Effector CD4-positive, alpha-beta T cell (primary cell): ENCODE measurements at places on chromosomes 7 and 10.

GRCh38 chr10:12922117-12922900 lies 79.2 kb downstream of the CCDC3 start:
- DNase-seq, result no peak

DNA sequence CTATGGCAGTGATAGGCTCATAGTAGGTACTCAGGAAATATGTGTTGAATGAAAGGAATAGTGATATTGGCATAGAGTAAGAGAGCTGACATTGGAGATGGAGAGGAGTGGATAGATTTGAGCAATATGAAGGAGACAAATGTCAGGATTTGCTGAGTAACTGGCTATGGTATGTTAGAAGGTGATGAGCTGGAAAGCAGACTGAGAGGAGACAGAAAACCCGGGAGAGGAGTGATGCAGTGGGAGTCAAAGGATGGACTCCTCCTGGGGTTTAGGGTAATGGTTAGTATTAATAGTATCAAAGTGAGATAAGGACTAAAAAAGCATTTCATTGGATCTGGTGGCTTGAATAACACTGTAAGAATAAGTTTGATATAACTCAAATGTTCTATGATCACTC lies 64.8 kb downstream of the CD36 start:
- no peak for DNase-seq

- no peak for DNase-seq
Measured at GRCh38 chr10:51159841-51160240, 85.6 kb downstream of the PRKG1 start.

- DNase-seq, result no peak
Measured at GRCh38 chr7:79979437-79979836, 155.2 kb upstream of the GNAI1 start.

DNA sequence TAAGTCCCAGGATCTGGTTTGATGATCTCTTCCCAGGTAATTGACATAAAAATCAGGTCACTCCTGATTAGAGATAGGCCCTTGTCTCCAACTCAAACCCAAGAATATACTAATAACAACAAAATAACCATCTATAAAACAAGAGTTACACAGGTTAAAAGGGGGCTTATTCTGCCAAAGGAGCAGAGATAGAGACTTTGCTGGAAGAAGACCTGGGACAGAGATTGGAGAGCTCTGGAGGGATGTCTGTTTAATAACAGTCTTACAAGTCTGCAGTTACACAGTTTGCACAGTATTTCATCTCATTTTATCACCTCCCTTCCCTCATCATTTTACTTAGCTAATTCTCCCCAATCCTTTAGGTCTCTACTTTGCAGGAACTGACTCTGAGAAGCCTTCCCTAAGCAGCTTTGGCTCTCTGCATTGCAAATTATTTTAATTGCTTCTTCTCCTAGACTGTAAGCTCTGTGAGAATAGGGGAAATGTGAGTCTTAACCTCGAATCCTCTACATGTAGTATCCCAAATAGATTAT lies 3.7 kb upstream of the ZNF438 start:
- no peak for DNase-seq

DNA sequence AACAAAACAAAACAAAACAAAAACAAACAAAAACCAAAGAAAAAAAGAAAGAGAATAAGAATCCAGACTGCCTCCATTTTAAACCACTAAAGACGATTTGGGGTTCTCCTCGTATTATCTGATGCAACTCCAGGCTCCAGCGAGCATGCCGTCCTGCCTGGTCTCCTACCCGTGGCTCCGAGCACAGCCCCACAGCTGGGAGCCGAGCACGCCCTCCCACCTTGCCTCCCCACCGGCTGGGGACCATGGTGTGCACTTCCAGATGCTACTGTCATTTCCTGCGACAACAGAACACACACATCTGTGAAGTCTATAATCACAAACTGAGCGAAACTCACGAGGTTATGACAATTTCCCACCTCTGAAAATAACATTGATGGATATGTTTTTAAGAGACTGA lies 113.1 kb downstream of the ADARB2 start:
- DNase-seq, result no peak

DNA sequence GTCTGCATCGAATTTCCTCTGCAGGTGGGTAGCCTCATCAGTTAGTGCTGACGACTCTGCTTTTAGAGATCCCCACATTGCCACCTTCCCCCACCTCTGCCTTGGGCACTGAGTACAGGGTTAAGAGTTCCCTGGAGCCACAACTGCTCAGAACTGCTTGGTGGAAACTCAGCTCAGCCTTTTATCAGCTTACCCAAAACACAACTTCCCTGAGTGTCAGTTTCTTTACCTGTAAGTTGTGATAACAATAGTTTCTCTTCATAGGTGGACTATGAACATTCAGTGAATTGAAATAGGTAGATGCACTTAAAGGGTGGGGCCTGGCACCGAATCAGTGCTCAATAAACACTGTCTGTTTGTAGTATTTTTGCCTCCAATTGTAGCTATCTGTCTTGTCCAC lies 11.3 kb downstream of the ASB13 start:
- no peak for DNase-seq

- no peak for DNase-seq
Measured at GRCh38 chr7:139575338-139575680, 51.8 kb downstream of the CLEC2L start.

DNA sequence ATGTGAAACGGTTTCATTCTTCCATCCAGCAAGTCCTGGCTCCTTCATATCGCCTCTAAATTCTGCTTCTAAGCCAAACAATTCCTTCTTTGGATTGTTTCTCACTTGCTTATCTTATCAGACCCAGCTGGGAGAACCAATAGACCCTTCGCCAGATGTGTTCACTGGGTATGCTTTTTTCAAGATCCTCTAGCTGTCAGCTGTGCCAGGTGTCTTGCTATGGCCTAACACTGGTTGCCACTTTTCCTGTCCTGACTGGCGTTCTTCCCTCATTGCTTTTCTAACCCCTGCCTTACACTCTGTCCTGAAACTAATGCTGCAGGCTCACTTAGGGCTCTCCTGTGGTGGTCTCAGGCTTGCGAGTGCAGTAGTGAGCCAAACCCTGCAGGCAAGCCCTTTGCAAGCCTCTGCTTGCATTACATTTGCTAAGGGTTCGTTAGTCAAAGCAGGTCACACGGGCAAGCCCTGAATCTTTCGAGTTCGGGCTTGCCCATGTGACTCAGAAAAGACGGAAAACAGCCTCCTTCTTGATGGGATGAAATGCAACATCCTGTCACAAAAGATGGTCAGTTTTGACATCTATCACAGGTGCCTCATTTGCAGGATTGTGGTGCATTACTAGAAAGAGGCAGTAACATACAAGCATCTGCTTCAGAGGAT lies 92.8 kb downstream of the VWC2 start:
- DNase-seq, result no peak

- no peak for DNase-seq
Measured at GRCh38 chr10:34406463-34407323, 408.4 kb downstream of the PARD3 start.

- no peak for DNase-seq
Measured at GRCh38 chr7:113763226-113763625, 155.6 kb downstream of the PPP1R3A start.

GRCh38 chr7:16040346-16040745 lies 353.9 kb upstream of the MEOX2 start:
- no peak for DNase-seq

- no peak for DNase-seq
Measured at GRCh38 chr7:132643302-132643701, 67.0 kb upstream of the PLXNA4 start.

DNA sequence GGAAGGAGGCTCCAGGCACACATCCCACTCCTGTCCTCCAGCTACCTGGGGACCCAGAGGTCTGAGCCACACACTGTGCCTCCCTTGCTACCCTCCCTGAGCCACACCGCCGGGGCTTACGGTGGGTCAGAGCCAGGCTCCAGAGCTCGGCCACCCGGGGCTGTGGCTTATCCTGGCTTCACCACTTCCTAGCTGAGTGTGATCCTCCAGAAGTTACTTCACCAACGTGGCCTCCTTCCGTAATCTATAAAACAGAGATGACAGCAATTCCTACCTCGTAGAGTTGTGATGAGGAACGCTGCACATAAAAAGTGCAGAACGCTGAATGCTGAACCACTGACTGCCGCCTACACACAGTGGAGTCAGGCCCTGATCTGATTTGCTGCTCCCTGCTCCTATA lies 285.0 kb downstream of the PRPF18 start:
- no peak for DNase-seq

GRCh38 chr10:119550827-119551226 lies 8.3 kb upstream of the RGS10 start:
- no peak for DNase-seq

GRCh38 chr10:17233286-17233991 lies 5.4 kb downstream of the VIM start:
- no peak for DNase-seq

DNA sequence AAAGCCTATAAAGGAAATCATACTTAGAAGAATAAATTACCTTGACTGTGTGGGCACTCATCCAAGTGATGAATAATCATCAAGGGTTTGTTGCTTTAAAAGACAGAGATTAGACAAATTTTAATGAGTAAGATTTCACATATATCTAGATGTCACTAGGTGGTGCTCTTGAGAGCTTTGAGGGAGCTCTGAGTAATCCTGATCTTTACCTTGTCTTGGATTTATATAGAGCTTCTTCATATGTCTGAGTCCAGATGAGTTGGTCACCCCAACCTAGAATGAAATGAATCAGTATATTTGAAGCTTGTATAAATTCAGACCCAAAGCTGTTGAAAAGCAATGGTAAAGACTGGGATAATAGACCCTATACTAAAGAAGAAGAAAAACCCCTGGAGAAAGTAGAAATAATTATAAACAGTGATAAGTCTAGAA lies 3.7 kb downstream of the AGR2 start:
- no peak for DNase-seq

- DNase-seq, result no peak
Measured at GRCh38 chr10:103333934-103334520, 16.9 kb downstream of the PCGF6 start.

GRCh38 chr7:147915781-147916180 lies 674.8 kb upstream of the C7orf33 start:
- DNase-seq, result no peak

DNA sequence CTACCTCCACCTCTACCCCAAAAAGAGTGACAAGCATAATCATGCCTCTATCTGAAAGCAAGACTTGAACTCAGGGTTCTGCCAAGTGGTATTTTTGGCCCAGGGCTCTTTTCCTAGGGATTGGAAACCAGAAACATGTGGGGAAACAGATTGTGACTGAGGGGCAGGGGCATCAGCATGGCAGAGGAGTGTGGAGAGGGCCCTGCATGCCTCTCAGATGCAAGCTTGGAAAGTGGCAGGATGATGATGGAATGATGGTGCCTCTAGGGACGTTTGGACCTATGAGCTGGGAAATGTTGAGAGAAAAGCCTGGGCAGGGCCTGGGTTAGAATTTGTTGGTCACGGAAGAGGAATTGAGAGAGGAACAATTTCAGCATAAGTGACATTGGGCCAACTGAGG lies 78.4 kb upstream of the LEP start:
- DNase-seq, result no peak

- DNase-seq, result no peak
Measured at GRCh38 chr10:11237571-11237970, 219.9 kb downstream of the CELF2 start.

DNA sequence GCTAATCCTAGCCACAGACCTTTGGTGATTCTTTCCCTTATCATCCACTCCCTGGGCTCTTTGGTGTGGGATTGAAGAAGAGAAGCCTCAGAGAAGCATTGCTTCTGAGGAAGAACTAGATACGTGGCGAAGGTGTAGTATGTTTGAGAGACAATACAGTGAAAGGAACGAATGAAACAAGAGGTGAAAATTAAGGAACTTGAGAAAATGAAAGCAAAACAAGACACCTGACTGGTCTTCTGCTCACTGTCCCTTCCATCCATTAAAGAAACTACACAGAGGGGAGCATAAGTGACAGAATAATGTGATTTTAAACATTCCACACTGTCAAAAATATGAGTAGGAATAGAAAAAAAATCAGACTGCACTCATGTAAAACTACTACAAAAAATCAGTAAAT lies 219.6 kb upstream of the NPSR1 start:
- no peak for DNase-seq

GRCh38 chr10:59709395-59710125 lies at the start of gene SLC16A9:
TSS of gene SLC16A9 (minus strand) at chr10:59709850. CDS start at chr10:59684291, 25,559 bp downstream.
- DNase-seq, result no peak

DNA sequence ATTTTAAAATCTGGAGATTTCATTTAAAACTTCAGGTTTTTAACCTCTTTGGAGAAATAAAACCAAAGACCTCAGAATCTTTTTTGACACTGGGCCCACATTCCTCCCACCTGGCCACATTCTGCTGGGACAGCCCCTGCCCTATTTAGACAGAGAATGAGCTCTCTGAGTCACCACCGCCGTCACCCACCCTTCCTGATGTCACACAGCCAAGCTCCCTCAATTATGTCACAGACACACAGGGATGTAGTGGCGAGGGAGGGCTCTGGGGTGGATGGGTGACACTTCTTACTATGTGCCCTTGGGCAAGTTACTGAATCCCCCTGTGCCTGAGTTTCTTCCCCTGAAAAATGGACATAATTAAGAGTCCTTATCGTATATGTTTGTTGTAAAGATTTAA lies 162.6 kb downstream of the RAB11FIP2 start:
- no peak for DNase-seq

DNA sequence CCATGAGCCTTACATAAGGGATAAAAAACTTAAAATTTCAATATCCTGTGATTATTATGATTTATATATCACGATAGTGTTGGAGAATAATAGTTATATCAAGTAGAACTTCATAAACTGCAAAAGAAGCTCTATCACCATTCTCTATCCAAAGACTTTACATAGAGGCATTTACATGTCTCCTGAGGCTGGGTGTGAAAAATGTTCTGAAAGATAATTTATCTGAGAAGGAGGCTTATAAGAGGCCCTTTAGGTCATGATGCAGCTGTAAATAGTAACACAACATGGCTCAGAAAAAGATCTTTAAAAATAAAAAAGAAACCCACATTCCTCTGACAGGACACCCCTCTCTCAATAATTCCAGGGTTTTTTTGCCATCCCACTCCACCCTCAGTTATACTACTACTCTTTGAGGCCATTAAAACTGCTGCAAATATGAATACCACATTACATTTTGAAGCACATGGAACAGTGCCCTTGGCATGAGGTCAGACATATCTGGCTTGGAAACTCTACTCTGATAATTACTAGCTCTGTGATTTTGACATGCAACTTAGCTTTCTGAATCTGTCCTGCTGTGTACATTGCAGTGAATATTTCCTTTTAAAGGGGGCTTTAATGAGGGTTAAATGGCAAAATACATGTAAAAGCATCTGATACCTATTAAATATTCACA lies 55.5 kb downstream of the SLC16A12 start:
- no peak for DNase-seq

- DNase-seq, result no peak
Measured at GRCh38 chr7:30474485-30474884, 4.1 kb downstream of the NOD1 start.

GRCh38 chr10:50972591-50972990 lies 87.2 kb upstream of the A1CF start:
- DNase-seq, result no peak

- no peak for DNase-seq
Measured at GRCh38 chr7:34091321-34091917, 186.1 kb downstream of the BMPER start.
